ENCODE measurements at places on chromosomes 12 and 14.

DNA sequence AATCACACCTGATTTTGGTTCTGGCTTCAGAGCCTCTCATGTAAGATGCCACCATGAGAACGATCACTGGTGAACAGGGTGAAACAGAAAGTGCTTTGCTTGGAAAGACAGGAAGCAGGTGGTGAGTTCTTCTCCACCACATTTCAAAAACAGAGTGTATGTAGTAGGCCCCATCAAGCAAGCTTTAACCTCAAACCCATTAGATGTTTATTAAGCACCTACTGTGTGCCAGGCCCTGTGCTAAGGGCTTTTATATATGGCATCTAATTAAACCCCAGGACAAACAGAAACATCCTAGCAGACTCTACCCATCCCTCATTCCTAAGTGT, 47.8 kb upstream of the MED13L start:
- no peak for DNase-seq

GRCh38 chr12:119288576-119288975, 46.0 kb upstream of the CCDC60 start:
- no peak for DNase-seq

DNA sequence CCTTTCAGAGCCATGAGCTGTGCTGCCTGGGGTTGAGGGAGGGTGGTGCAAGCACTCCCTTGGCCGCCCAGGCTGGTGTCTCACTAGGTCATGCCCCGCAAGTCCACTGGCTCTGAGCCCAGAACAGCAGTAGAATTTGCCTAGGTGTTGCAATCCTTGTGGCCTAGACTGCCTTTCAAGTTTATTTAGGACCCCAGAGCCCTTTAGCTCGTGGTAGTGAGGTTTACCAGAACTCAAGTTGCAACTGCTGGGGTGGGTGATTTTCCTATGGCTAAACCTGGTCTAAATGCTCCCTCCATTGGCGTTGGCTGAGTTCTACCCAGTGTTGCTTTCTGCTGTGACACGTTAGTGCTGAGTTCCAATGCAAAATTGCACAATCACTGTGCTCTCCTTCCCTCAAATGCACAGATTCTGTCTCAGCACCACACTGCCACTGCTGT, 287.2 kb downstream of the BCAT1 start:
- DNase-seq = no peak

DNA sequence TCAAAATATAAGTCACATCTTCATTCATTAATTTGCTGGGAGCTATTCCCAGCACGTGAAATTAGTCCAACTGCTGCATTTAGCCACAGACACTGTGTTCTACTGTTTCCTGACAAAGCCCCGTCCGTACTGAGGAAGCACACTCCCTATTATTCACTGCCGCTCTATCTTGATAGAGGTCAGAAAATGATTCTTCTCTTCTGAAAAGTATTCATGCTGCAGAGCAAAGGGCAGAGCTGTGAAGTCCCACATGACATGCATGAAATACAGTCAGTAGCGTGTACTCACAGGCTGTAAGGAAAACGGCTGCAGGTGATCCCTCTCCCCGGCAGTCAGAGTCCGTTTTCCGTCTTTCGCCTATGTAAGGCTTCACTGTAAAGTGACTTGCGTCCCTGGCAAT, 302.5 kb upstream of the FKBP4 start:
- DNase-seq = no peak

GRCh38 chr12:69556383-69556782, 28.9 kb upstream of the CCT2 start:
- DNase-seq = no peak

- no peak for DNase-seq
These were observed 176.1 kb downstream of the ADGRD1 start for GRCh38 chr12:131129839-131130238.

DNA sequence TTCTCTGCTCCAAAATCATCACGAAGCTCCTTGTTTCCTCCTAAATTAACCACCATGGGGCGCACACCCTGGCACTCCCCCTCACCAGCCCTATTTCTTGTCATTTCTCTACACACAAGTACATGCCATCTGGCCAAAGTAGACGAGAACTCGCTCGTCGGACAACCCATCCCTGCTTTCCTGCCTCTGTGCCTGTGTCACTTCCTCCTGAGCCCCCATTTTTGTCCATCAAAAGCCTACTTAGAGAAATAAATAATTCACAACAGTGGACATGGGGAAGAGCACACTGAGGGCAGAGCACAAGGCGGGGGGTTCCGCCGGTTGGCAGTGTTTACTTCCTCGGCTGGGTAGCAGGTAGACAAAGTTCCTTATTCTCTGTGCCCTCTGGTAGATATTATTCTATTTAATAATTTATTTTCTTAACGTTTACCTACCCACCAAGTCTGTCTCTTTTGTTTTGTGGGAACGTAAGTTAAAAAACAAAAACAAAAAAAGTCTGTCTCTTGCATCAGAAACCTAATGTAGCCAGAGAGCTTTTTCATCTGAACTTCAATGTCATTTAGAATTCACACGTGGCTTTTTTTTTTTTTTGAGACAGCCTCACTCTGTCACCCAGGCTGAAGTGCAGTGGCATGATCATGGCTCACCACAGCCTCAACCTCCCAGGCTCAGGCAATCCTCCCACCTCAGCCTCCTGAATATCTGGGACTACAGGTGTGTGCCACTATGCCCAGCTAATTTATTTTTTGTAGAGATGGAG, 6.0 kb downstream of the VPS37B start:
- peak; percentile 56 for DNase-seq

GRCh38 chr12:75909714-75910656, 121.6 kb downstream of the PHLDA1 start:
- DNase-seq = no peak

- DNase-seq = no peak
These were observed 46.4 kb upstream of the SYT10 start for GRCh38 chr12:33486058-33486457.

DNA sequence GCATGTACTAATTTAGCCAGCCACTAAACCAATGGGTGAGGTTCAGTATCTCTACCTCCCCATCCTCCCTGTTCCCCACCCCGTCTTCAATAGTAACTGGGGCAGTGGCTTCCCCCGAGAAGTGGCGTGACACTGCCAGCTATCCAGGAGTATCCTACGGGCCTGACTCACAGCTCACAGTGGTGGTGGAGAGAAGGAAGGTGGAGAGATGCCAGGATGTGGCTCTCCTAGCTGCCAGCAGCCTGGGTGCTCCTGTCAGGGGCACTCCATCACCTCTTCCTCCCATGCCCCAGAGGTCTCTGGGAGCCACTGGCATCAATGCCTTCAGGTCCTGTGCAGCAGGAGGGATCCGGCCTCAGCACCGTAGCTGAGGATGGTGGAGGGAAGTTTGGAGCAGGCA, 49.0 kb downstream of the TSPAN11 start:
- no peak for DNase-seq

DNA sequence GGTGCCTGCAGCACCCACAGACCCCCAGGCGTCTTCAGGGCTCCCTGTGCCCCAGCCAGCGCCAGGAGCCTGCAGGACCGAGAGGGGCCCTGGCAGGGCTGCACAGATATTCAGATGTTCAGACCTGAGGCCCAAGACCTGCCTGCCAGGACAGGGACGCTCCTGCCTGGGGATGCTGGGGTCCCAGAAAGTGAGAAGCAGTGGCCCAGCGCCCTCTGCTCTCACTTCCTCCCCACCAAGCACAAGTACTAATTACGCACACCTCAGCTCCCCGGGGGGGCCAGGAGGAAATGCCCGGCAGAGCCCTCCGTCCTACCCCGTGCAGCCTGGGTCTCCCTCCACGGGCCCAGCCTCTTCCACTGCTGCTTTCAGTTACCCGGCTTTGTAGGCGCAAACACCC, 28.8 kb upstream of the INF2 start:
- no peak for DNase-seq

DNA sequence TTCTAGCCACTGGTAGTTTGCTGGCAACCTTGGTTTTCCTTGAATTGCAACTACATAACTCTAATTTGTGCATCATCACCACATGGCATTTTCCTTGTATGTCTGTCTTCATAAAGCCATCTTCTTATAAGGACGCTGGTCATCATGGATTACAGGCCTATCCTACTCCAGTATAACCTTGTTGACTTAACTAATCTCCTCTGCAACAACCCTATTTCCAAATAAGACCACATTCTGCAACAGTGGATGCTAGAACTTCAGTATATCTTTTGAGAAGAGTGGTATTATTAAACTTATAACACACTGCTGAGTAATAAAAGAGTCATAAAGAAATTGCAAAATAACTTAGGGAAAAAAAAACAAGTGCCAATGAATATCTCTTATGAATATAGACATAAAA, 511.8 kb upstream of the FOXG1 start:
- DNase-seq = no peak

DNA sequence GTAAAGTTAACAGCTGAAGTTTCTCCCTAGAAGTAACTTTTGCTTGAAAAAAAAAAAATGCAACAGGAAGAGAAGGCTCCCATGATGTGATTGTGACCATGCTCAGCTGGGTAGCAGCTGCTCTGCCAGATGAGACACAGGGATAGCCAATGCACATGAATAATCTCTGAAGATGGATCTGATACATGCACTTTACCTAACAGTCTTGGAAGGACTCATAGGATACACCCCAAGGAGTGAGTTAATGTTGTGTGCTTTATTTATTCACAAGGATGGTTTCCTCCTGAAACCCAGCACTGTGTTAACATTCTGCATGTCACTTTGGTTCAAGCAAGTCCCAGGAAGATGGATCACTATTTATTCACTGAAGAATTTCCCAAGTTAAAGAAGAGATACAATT, 46.5 kb downstream of the NDUFA12 start:
- DNase-seq = no peak

DNA sequence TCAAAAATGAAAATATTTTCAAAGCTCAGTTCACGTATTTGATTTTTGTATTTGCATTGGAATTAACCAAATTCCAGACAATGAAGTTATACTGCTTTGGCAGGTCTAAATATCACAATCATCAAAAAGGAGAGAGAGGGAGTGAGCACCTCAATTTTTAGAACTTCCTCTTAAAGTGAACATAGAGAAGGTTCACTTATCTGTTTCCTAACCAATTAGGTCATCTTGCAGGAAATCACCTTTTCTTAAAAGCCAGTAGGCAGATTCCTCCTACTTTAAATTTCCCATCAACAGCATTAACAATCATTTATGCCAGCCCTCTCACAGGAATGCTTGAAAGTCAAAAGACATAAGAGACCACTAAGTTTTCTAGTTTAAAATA, 388.7 kb downstream of the ZFP36L1 start:
- DNase-seq = no peak

DNA sequence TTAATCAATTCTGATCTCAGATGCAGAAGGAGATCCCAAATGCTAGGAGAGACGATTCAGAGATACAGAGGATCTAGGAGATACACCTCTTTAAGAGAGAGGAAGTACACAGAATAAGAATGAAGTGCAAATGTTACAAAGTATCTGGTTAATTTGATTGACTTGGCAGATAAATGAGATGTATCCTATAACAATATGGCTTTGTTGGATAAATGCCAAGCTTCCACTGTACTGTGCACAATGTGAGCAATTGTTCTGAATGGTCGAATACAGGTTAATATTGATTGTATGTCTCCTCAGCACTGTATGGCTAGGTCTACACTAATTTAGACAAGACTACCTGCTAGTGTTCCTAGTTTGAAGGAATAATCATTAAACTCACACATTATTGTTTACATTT, 119.6 kb upstream of the PTPRB start:
- DNase-seq = no peak

DNA sequence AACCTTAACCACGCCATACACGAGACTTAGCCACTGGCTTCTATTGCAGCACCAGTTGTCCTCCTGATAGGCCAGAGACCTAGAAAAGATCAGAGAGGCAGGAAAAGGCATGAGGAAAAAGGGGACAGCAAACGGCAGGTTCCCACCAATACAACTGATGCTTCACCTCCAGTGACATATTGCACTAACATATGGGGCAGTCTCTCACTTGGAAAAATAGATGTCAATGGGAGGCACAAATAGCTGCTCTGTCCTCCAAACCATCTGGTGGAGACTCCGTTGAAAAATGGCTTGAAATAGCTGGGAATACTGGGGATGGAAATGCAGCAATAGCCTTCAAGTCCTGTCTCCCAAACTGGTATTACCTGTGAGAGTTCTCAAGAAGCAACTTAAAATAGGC, 20.3 kb downstream of the SLC8A3 start:
- no peak for DNase-seq

- no peak for DNase-seq
These were observed 394.9 kb downstream of the BCL11B start for GRCh38 chr14:98877065-98877464.

GRCh38 chr12:99670635-99671034, 23.1 kb downstream of the GARIN6 start:
- no peak for DNase-seq

GRCh38 chr12:24840046-24840800, 108.7 kb downstream of the BCAT1 start:
- DNase-seq = no peak

GRCh38 chr14:40981247-40981646, 625.4 kb upstream of the LRFN5 start:
- no peak for DNase-seq

DNA sequence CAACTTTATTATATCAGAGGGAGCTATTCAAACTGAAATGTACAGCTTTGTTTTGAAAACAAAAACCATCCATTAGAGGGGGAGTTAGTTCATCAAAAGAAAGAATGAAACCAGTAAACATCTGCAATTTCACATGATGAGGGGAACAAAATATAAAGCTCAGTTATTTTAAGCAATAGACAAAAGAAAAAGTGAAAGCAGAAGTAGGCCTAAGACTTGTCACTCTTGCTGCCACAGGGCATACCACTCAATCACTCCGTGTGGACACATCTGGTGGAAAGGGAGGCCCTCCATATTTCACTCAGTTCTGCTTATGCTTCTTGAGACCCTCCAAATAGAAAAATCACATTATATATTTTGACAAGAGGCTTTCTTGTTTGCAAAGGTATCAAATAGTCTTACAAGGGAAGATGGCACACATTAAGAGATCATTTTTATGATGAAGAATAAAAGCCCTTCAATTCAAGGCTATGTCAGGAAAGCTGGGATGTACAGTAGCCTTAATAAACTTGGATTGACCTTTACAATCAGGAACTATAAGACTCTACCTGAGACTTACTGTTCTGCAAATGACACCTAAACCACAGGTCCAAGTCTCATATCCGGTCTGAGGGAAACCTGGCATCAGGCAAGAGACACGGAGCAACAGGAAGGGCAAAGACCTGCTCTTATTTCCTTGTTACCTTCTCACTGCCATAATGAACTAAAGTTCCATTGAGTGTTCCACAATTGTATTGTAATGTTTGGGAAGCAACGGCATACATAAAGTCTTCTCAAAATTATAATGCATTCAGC, 222.5 kb upstream of the GRIP1 start:
- DNase-seq = no peak

Data from hematopoietic multipotent progenitor cell (in vitro differentiated cells).